A673 (cell line): ENCODE measurements at places on chromosomes 3 and 15. TPM values are rescaled to one million over a fixed set of nuclear protein-coding genes. Genes with fewer than 3 reads are reported as not detected.

- no peaks in the 10 kb centered on the region for H3K36me3 ChIP-seq
- no peak overlapping the region for H3K4me3 ChIP-seq
- no peak overlapping the region for H3K27ac ChIP-seq
- no peak for DNase-seq
- no peaks in the 10 kb centered on the region for H3K27me3 ChIP-seq
Observed at GRCh38 chr3:24151594-24151993, 206.5 kb downstream of the NR1D2 start.

DNA sequence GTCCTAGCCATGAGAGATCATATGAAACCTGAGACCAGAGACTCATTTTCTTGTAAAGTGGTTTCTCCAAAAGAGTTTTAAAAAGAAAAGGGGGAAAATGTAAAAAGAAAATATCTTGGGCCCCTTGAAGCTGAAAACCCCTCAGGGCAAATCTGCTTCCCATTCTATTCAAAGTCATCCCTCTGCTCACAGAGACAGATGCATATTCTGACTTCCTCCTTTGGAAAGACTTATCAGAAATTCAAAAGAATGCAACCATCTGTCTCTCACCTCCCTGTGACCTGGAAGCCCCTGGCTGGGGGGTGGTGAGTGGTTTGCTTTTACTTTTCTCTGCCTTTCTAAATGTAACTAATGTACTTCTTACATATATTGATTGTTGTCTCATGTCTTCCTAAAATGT is 1154.8 kb downstream of the NSUN3 start:
- no peak overlapping the region for H3K4me3 ChIP-seq
- H3K4me1 ChIP-seq: no peaks in the 10 kb centered on the region
- no peaks in the 10 kb centered on the region for H3K36me3 ChIP-seq
- H3K27me3 ChIP-seq: no peaks in the 10 kb centered on the region
- no peak for DNase-seq

- no peaks in the 10 kb centered on the region for H3K27me3 ChIP-seq
- no peak overlapping the region for H3K4me3 ChIP-seq
- H3K36me3 ChIP-seq: peaks cover 10% of the 10 kb centered on the region
- no peak for DNase-seq
Observed at GRCh38 chr3:130737622-130738021, 9.0 kb downstream of the PIK3R4 start.

- no peaks in the 10 kb centered on the region for H3K27me3 ChIP-seq
- no peak overlapping the region for H3K4me3 ChIP-seq
- H3K27ac ChIP-seq: no peak overlapping the region
- no peaks in the 10 kb centered on the region for H3K36me3 ChIP-seq
- DNase-seq: no peak
- H3K4me1 ChIP-seq: no peaks in the 10 kb centered on the region
Observed at GRCh38 chr3:135869439-135870105, 96.0 kb upstream of the PPP2R3A start.

DNA sequence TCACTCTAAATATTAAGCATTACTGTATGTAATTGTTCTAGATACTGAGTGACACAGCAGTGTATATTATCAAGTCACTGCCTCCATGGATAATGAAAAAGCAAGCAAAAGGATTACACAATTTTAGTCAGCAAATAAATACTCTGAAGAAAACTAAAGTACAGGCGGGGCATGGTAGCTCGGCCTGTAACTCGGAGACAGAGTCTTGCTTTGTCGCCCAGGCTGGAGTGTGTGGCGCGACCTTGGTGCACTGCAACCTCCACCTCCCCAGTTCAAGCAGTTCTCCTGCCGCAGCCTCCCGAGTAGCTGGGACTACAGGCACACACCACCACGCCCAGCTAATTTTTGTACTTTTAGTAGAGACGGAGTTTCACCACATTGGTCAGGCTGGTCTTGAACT is 32.7 kb downstream of the RBM6 start:
- H3K36me3 ChIP-seq: peaks cover 3% of the 10 kb centered on the region
- no peak overlapping the region for H3K4me3 ChIP-seq
- H3K4me1 ChIP-seq: no peaks in the 10 kb centered on the region

DNA sequence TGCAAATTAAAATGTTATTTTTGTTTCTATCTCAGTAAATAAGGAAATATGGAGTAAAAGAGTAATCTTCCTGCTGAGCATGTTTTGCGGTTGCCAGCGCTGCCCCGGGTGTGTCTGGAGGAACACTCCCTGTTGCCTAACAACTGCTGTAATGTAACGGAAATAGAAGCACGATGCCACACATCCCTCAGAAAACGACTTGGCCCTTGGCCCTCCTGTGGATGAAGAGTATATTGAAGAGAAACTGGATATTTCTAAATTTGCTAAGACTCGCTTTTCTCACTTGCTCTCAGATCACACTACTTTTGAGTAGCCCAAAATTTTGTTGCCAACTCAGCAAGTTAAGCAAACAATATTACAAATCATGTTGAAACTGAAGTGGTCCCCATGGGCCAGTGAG is 18.9 kb downstream of the CX3CR1 start:
- H3K27me3 ChIP-seq: peaks cover 4% of the 10 kb centered on the region
- H3K4me3 ChIP-seq: no peak overlapping the region
- H3K27ac ChIP-seq: no peak overlapping the region
- H3K4me1 ChIP-seq: no peaks in the 10 kb centered on the region

- no peak overlapping the region for H3K4me3 ChIP-seq
- no peak overlapping the region for H3K27ac ChIP-seq
- no peaks in the 10 kb centered on the region for H3K27me3 ChIP-seq
- H3K36me3 ChIP-seq: no peaks in the 10 kb centered on the region
- DNase-seq: no peak
Observed at GRCh38 chr3:172913911-172914655, 163.6 kb downstream of the ECT2 start.

DNA sequence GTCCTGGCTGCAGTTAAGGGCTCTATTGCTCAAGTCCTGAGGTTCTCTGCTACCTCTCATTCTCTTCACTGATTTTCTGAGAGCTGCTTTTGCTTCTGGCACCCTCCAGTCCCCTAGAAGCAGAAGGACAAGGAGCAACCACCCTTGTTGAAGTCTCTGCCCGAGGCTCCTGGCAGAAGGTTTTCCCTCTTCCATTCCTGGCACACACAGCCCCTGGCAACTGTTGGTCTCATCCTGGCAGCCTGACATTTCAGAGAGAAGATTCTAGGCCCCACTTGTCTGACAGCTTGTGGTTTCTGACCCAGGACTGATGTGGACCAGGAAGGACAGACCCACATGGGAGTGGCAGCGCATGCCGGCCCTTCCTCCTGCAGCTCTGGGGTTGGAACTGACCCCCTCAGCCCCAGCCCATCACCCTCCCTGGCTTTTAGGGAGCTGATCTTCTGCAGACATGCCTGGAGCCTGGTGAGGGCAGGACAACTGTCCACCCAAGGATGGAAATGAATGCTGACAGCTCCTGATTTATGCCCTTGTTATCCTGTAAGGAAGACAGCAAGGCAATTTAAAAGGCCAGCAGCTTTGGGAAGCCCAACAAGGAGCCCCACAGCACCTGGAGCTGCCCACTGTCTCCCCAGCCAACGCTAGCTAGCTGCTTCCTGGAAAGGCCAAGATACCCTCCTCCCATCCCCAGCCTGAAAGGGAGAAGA is 13.0 kb upstream of the NTRK3 start:
- DNase-seq: no peak
- no peaks in the 10 kb centered on the region for H3K4me1 ChIP-seq
- H3K27ac ChIP-seq: no peak overlapping the region
- no peak overlapping the region for H3K4me3 ChIP-seq
- H3K36me3 ChIP-seq: no peaks in the 10 kb centered on the region

DNA sequence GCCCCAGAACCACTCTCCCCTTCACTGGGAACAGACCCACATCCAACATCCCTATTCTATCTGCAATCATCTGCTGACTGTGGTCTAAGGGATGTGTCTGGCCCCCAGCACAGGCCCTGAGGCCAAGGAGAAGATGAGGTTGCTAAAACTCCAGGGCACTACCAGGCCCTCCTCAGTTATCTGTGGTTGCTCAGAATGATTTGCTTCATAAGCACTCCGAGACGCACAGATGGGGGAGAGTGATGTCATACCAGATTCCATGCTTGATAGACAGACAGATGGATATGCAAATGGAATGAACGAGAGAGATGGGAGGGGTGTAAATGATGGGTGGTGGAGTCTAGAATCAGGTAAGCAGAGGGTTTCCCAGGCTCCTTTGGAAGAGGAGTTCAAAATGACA is 57.8 kb downstream of the CEMIP start:
- no peaks in the 10 kb centered on the region for H3K4me1 ChIP-seq
- no peaks in the 10 kb centered on the region for H3K27me3 ChIP-seq
- no peak overlapping the region for H3K27ac ChIP-seq
- DNase-seq: no peak
- no peak overlapping the region for H3K4me3 ChIP-seq

GRCh38 chr3:27289769-27290413 is 79.3 kb downstream of the NEK10 start:
- no peaks in the 10 kb centered on the region for H3K36me3 ChIP-seq
- no peak overlapping the region for H3K4me3 ChIP-seq
- no peak overlapping the region for H3K27ac ChIP-seq
- no peak for DNase-seq
- H3K4me1 ChIP-seq: no peaks in the 10 kb centered on the region
- H3K27me3 ChIP-seq: no peaks in the 10 kb centered on the region

- no peaks in the 10 kb centered on the region for H3K27me3 ChIP-seq
- no peak overlapping the region for H3K27ac ChIP-seq
- H3K4me1 ChIP-seq: no peaks in the 10 kb centered on the region
- no peaks in the 10 kb centered on the region for H3K36me3 ChIP-seq
- no peak for DNase-seq
Observed at GRCh38 chr15:39709941-39710340, 72.7 kb downstream of the FSIP1 start.

DNA sequence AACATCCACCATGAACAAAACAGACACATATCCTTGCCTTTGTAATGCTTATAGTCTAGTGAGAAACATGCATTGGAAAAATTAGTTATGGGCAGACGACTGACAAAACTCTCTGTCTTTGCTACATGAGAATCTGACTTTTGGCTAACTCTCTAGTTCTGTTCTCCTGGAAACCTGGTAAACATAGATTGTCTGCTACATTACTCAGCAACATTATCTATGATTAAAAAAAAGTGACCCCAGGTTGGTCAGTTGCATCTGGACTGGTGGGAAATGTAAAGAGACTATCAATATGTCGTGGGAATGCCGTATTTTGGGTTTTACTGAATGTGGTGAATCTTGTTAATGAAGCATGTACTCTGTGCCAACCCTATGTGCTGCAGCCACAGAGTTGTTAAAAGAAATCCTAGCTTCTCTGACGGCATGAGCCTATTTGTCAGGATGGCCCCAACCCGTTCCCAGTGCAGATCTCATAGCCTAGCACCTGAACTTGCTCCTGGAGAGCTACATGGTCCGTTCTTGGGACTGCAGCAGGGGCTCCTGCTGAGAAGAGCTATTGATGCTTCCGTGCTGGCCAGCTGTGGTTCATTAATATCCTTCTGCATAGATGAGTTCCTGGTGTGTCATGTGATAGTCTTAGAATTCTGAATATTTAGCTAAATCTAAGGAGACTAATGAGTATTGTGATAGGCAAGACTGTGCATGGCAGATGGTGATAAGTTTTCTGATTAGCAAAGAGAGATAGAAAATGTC is 311.7 kb upstream of the ZNF717 start:
- peak; percentile 0 for DNase-seq
- H3K4me1 ChIP-seq: no peaks in the 10 kb centered on the region
- no peaks in the 10 kb centered on the region for H3K27me3 ChIP-seq
- H3K4me3 ChIP-seq: no peak overlapping the region
- no peaks in the 10 kb centered on the region for H3K36me3 ChIP-seq

DNA sequence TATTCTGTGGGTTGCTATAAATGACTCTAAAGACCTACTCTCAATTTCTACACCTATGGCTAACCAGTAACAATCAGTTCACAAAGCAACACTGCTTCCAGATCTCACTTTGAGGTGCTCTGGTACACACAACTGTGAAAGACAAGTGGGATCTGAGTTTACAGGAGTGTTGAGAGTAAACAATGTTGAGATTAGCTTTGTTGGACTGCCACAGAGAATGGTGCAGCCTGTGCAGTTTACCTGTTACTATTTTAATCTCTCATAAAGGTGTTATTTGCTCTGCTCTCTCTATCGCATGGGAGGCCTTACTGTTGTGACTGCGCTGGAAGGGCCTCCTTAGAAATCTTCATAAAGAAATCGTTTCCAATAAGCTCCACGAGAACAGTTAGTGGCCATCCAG is 112.0 kb downstream of the SOX2 start:
- no peak overlapping the region for H3K4me3 ChIP-seq
- H3K36me3 ChIP-seq: no peaks in the 10 kb centered on the region
- DNase-seq: no peak
- H3K27me3 ChIP-seq: no peaks in the 10 kb centered on the region
- H3K4me1 ChIP-seq: no peaks in the 10 kb centered on the region

DNA sequence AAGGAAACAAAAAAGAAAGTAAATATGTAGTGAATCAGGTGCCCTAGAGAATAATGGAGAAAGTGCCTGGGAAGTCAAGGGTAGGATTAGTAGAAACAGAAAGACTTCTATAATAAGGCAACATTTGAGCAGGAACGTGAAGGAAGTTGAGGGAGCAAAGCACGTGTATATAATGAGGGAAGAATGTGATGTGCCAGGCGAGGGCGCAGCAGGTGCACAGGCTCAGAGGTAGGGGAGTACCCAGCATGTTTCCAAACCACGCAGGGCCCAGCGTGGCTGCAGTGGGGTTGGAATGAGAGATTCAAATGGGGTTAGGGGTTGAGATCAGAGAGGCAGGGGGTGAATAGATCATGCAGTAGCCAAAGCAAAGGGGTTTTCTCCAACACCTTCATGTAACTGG is 91.9 kb upstream of the VGLL4 start:
- no peaks in the 10 kb centered on the region for H3K36me3 ChIP-seq
- H3K4me3 ChIP-seq: no peak overlapping the region
- no peak overlapping the region for H3K27ac ChIP-seq
- no peaks in the 10 kb centered on the region for H3K27me3 ChIP-seq

DNA sequence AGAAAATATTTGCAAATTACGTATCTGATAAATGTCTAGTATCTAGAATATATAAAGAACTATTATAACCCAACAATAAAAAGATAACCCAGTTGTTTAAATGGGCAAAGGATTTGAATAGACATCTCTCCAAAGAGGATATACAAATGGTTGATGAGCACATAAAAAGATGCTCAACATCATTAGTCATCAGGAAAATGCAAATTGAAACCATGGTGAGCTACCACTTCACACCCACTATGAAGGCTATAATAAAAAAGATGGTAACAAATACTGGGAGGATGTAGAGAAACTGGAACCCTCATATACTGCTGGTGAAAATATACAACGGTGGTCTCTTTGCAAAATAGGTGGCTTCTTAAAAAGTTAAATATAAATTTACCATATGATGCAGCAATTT is 28.0 kb downstream of the RAD51 start:
- peak; percentile 65 for DNase-seq
- H3K4me3 ChIP-seq: no peak overlapping the region
- peaks cover 42% of the 10 kb centered on the region for H3K36me3 ChIP-seq
- H3K27me3 ChIP-seq: no peaks in the 10 kb centered on the region

DNA sequence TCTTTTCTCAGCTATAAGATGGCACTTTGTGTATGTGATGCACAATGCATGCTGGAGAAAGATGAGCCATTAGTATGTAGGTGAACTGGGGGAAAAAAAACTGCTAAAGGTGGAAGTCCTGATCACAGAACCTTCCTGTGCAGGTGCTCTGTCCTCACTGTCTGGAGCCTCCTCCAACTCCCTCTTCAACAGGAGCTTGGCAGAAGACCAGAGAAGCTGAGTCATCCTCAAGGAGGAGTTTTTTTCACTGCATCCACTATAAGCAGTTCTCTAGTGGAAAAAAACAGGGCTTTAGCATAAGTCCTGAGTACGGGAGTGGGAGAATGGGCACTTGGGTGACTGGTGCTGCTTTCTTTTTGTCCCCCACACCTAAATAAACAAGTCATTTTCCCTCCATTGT is 168.4 kb upstream of the CADPS start:
- no peak overlapping the region for H3K4me3 ChIP-seq
- no peaks in the 10 kb centered on the region for H3K36me3 ChIP-seq
- no peaks in the 10 kb centered on the region for H3K27me3 ChIP-seq
- no peak overlapping the region for H3K27ac ChIP-seq
- H3K4me1 ChIP-seq: no peaks in the 10 kb centered on the region
- no peak for DNase-seq

The IL16 gene
- total RNA-seq: 1.4 and 1.8 TPM in 2 replicates

The RBP2 gene
- not detected in 2 replicates for total RNA-seq

The GPR149 gene
- not detected in 2 replicates for total RNA-seq
